ENCODE measurements at places on chromosomes 1 and 21. TPM values are rescaled to one million over a fixed set of nuclear protein-coding genes. Genes with fewer than 3 reads are reported as not detected.
A peak's percentile ranks its signal among the peaks of the same experiment; 100 is the strongest.

Gene S1PR1
- total RNA-seq = 69.3 TPM

Gene OBSCN
- total RNA-seq = 194 TPM

Gene PRAMEF13
- total RNA-seq = not detected

DNA sequence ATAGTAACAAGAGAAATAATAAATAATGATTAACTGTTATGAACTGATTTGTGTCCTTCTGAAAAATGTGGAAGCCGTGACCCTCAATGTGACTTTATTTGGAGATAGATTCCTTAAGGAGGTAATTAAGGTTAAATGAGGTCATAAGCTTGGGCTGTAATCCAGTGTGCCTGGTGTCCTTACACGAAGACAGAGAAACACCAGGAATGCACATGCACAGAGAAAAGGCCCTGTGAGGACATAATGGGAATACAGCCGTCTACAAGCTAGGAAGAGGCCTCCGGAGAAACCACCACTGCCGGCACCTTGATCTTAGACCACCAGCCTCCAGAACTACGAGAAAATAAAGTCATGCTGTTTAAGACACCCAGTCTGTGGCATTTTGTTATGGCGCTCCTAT is 215.9 kb downstream of the NEGR1 start:
- no peak for DNase-seq

DNA sequence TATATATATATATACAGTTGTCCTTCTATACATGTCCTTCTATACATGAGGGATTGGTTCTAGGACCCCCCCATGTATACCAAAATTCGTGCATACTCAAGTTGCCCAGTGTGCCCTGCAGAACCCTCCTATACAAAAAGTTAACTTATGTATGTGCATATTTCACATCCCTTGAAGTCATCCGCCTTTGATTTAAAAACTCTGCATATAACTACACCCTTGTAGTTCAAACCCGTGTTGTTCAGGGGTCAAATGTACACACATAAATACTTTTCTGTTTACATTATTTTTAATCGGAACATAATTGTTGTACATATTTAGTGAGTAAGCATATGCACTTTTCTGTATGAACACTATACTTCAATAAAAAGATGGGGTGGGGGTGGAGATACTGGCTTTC is 7.7 kb upstream of the ABL2 start:
- no peak for DNase-seq

- DNase-seq = peak; percentile 86
Observed at GRCh38 chr1:92804721-92805201, 19.9 kb upstream of the EVI5 start.
